Nucleus accumbens (tissue), 56 donors: ENCODE measurements at places on chromosomes 12 and 14.
A peak's percentile ranks its signal among the peaks of the same experiment; 100 is the strongest.

- DNase-seq = no peak
Measured at GRCh38 chr14:59267046-59267445, 78.6 kb downstream of the DAAM1 start.

DNA sequence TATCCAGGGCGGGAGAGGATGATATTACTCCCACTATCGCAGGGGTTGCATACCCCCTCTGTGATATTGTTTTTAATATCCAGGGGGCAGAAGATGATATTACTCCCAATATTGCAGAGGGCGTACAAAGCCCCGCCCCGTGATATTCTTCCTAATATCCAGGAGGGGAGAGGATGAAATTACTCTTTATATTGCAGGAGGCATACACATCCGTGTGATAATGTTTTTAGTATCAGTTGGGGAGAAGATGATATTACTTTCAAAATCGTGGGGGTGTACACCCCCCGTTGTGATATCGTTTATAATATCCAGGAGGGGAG, 52.9 kb upstream of the OXA1L start:
- no peak for DNase-seq

DNA sequence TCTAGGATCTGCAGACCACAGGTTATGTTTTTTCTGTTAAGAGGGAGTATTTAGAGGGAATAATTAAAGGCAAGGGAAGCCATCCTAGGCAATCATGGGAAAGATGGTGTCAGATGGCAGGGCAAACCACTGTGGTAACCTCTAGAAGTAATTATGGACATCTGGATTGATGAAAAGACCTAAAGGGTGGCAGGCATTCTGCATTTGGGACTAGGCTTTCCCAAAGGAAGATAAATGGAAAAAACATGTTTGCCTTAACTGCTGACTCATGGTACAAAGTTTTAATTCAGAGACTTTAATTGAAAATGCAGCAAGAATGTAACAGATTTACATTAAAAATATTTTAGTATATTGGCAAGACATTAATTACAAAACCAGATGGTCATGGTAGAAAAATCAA, 88.1 kb downstream of the TMEM30B start:
- no peak for DNase-seq

DNA sequence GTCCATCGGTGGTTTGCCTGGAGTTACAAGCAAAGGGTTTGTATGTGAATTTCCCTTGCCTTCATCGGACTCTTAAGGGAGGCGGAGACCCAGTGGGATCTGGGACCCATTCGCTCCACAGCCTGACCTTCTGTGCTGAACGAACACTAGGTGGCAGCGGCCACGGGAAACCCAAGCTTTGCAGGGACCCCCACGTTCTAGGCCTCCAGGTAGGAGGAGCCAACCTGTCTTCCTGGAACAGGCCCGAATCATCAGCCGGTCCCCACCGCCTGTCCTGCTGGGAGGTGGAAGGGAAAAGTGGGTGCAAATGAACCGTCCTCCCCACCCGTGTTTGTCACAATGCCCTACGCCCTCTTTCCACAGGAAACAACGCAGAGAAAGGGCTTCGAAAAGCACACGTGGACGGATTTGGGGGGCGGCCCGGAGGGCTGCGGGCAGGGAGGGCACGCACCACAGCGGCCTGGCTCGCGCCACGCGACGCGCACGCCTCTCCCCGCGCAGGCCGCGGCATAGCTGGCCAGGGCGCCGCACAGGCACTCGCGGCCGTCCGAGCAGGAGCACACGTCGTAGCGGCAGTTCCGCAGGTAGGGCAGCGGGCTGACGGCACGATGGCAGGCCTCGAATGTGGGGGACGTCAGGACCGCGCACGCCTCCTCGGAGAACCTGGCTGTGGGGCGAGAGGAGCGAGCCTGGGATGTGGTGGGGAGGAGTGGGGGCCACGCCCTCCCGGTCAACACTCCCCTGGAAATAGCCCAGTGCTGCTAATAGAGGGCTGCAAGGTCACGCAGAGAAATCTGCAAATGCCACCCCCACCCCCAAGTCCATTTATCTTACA, 67.8 kb downstream of the VWF start:
- DNase-seq = no peak

- no peak for DNase-seq
Measured at GRCh38 chr12:56661560-56661959, 15.8 kb upstream of the ATP5F1B start.

- no peak for DNase-seq
Measured at GRCh38 chr12:119391673-119392072, 57.1 kb downstream of the CCDC60 start.

GRCh38 chr14:79997509-79998208, 213.6 kb downstream of the DIO2 start:
- DNase-seq = no peak

- DNase-seq = peak; percentile 80
Measured at GRCh38 chr14:102437997-102438915, 71.3 kb downstream of the ANKRD9 start.

DNA sequence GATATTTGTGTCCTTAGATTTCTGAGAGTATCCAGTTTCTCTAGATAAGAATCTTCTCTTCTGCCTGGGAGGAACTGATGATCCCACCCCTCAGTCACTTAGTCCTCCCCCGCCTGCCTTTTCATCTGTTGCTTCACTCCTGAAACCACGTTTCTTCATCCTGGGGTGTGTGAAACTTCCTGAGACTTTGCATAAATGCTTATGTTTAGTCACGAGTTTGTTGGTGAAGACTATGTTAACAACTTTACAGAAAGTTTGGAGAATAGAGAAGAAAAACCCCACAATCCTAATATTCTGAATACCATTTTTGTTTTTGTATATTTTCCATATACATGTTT, 33.2 kb downstream of the MARK3 start:
- DNase-seq = no peak

GRCh38 chr12:15534322-15534721, 212.0 kb downstream of the PTPRO start:
- DNase-seq = no peak

DNA sequence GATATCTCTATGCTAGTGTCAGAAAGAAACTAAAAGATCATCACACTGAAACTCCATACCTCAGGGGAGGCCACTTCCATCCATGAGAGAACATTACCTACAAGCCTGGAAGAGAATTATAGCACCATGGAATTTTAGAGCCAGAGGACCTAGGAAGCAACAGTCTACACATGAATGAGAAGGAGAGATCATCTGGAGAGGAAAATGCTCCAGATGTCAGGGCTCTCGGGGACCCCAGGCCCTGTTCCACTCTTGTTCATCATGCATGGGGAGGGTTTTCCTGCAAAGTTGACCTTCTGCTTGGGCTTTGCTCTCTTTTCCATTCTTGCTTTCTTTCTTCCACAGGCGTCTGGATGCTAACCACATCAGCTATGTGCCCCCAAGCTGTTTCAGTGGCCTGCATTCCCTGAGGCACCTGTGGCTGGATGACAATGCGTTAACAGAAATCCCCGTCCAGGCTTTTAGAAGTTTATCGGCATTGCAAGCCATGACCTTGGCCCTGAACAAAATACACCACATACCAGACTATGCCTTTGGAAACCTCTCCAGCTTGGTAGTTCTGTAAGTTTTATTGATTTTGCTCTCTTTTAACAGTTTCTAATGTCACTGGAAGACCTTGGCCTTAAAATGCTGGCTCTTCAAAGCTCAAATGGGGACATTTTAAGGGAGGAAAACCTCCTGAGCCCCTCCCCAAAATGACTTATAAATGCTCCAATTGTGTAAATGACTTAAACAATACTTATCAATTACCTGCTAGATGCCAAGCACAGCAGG, 110.7 kb downstream of the ZFC3H1 start:
- DNase-seq = no peak

GRCh38 chr12:56165369-56165768, 7.2 kb downstream of the MYL6 start:
- no peak for DNase-seq

- DNase-seq = no peak
Measured at GRCh38 chr14:73739899-73740617, 25.9 kb upstream of the PNMA1 start.
